Activated T-helper 1 cell treated with anti-CD3 and anti-CD28 coated beads, Interleukin-12 subunit alpha, Interleukin-12 subunit beta, Interleukin-2, Interleukin-4 antibody, amounts not matched to agents 30 ng/mL and 10 ng/mL and 1 ng/mL, durations not matched to agents 14 hours and 24 hours and 36 hours (primary cell): ENCODE measurements at places on chromosomes 3 and 15.

GRCh38 chr15:30036036-30036703 lies 46.6 kb upstream of the GOLGA8J start:
- no peak overlapping the region for H3K27ac ChIP-seq
- no peaks in the 10 kb centered on the region for H3K27me3 ChIP-seq
- no peaks in the 10 kb centered on the region for H3K36me3 ChIP-seq
- DNase-seq: no peak
- H3K4me1 ChIP-seq: no peaks in the 10 kb centered on the region

DNA sequence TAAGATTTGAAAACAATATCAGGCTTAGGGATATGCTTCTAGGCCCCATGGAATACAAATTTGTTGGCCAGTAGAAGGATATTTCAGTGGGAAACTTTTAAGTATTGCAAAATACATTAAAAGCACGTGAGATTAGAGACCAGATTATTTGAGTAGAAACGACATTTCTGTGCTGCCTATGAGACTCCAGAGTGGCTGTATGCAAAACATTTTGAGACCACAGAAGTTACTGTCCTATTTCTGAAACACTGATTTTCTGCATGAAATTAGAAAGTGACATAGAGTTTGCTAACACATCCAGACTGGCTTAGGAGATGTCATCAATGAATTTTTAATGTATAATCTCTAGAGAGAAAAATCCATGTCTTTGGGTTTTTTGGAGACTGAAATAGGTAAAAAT lies 99.8 kb downstream of the KCNH8 start:
- H3K36me3 ChIP-seq: no peaks in the 10 kb centered on the region
- DNase-seq: no peak
- no peaks in the 10 kb centered on the region for H3K4me1 ChIP-seq
- H3K27me3 ChIP-seq: no peaks in the 10 kb centered on the region

GRCh38 chr15:60264566-60264965 lies 133.2 kb downstream of the ANXA2 start:
- DNase-seq: no peak
- no peaks in the 10 kb centered on the region for H3K36me3 ChIP-seq
- peaks cover 42% of the 10 kb centered on the region for H3K27me3 ChIP-seq
- no peaks in the 10 kb centered on the region for H3K4me1 ChIP-seq
- H3K27ac ChIP-seq: no peak overlapping the region
- no peak overlapping the region for H3K4me3 ChIP-seq

GRCh38 chr15:49148727-49149126 lies 6.7 kb downstream of the COPS2 start:
- peaks cover 11% of the 10 kb centered on the region for H3K36me3 ChIP-seq
- H3K4me1 ChIP-seq: peaks cover 33% of the 10 kb centered on the region
- no peak for DNase-seq
- no peaks in the 10 kb centered on the region for H3K27me3 ChIP-seq
- H3K4me3 ChIP-seq: no peak overlapping the region
- H3K27ac ChIP-seq: no peak overlapping the region

DNA sequence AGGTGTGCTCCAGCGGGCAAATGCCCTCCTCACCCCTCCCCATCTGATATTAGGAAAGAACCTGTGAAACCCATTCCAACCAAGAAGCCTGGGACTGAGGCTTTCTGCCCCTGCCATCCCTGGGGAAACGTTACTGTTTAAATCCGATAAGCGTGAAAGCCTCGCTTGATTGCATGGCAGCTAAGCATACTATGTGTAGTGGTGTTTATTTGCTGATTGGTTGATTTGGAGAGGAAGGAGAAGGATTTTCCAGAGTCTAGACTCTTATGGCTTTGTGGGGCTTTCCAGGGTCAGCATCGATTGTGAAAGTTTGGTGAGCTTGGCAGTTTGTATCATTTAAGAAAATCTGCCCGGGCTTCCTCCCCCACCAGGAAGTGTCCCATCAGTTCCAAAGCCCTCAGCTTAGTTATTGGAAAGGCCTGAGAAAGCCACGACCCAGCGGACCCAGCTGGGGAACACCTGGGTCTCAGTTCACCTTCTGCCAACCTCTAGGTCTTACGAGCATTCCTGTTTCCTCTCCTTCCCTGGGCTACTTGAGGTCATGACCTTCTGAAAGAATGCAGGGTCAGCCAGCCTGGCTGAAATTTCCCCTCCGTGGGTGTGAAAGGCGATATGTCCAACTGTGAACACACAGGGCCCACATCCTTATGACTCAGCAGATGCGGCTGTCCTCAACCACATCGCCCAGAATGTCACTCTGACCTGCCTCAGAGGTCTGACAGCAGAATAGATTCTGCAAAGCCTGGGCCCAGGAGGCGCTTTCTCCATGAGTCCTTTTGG lies 62.8 kb upstream of the HERC1 start:
- H3K27me3 ChIP-seq: peaks cover 4% of the 10 kb centered on the region
- peak overlapping the region; percentile 17 for H3K4me3 ChIP-seq
- H3K4me1 ChIP-seq: peaks cover 83% of the 10 kb centered on the region
- DNase-seq: peak; percentile 67
- peak overlapping the region; percentile 61 for H3K27ac ChIP-seq

DNA sequence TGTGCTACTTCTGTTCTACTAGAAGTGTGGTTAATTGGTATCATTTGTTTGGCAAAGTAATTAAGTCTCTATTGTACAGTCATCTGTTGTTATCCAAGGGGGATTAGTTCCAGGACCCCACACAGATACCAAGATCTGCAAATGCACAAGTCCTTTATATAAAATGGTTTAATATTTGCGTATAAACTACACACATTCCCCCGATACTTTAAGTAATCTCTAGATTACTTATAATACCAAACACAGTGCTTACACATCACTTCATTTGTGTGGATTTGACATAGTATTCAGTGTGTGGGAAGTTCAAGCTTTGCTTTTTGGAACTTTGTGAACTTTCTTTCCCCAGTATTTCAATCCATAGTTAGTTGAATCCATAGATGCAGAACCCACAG lies 50.5 kb upstream of the ABI3BP start:
- H3K4me3 ChIP-seq: no peak overlapping the region
- no peaks in the 10 kb centered on the region for H3K36me3 ChIP-seq
- no peak for DNase-seq
- no peak overlapping the region for H3K27ac ChIP-seq

DNA sequence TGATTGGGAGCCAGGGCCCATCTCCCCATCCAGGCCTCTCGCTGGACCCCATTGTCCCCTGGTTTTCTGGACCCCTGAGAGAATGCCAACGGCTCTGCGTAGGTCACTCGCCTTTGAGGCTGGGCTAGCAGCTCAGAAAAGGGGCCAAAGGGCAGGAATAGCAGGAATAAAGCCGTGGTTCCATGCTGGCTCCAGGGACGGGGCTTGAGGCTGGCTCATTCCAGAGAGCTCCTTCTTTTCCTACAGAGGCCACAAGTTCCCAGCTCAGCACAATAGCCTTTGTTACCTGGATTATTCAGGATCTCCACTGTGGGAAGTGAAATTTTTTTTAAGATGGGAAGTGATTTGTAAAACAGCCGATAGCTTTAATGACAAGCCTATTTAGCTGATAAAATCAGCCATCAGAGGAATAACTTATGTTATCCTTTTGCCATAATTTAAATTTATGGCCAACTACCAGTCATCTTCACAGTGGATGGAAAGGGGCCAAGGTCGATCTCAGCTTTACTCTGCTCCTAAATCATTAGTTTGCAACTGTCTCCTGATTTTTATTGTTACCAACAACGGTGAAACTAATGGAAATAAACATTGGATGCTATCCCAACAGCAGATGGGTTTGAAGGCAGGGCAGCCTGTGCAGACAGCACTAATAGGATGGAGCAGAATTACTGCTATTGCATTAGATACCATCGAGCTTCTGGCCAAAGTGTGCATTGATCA lies 124.3 kb downstream of the TMEM266 start:
- H3K27me3 ChIP-seq: peaks cover 37% of the 10 kb centered on the region
- no peak for DNase-seq
- H3K4me1 ChIP-seq: peaks cover 10% of the 10 kb centered on the region
- H3K36me3 ChIP-seq: no peaks in the 10 kb centered on the region
- H3K4me3 ChIP-seq: no peak overlapping the region

DNA sequence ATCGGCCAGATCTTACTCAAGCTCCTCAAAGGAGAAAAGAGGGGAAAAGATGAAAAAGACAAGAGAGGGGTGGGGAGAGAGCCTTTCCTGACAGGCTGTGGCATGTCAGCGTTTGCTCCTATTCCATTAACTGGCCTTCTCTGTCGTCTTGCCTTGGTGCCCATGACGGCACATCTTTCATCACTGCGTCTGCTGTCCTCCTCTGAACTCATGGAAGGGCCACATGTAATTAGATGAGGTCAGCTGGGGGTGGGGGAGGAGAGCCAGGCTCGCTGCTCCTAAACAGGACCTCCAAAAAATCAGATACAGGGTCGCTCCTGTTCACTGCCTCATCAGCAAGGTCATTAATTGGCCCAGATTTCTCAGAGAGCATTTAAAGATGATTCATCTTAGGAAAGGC lies 49.7 kb downstream of the LRTM1 start:
- no peaks in the 10 kb centered on the region for H3K27me3 ChIP-seq
- no peak overlapping the region for H3K27ac ChIP-seq
- H3K36me3 ChIP-seq: no peaks in the 10 kb centered on the region
- no peak overlapping the region for H3K4me3 ChIP-seq
- DNase-seq: no peak
- H3K4me1 ChIP-seq: no peaks in the 10 kb centered on the region

DNA sequence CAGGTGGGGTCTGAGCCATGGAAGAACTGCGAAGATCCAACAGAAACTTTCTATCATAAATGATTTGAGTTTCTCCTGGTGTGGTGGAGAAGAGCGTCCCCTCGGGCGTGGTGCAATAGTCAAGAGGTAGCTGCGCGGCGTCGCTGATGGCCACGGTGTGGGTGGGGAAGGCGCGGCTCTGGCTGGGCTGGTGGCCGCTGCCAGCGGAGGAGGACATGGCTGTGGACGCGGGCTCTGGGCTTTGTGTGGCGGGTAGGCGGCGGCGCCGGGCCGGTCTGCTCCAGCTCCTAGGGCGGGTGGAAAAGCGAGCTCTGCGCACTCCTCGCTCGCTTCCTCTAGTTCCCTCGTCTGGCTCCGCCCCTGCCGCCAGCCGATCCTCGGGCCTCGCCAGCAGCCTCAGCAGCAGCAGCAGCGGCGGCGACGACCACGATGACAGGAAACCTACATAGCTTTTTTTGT lies 5.9 kb downstream of the STARD9 start:
- H3K4me1 ChIP-seq: peaks cover 53% of the 10 kb centered on the region
- peak; percentile 78 for DNase-seq
- H3K4me3 ChIP-seq: peak overlapping the region; percentile 80
- peaks cover 28% of the 10 kb centered on the region for H3K27me3 ChIP-seq
- H3K27ac ChIP-seq: peak overlapping the region; percentile 64
- H3K36me3 ChIP-seq: peaks cover 7% of the 10 kb centered on the region

GRCh38 chr15:73389539-73389938 lies 20.8 kb upstream of the HCN4 start:
- no peaks in the 10 kb centered on the region for H3K36me3 ChIP-seq
- DNase-seq: no peak
- peaks cover 6% of the 10 kb centered on the region for H3K27me3 ChIP-seq
- H3K4me3 ChIP-seq: no peak overlapping the region
- H3K27ac ChIP-seq: no peak overlapping the region

- H3K36me3 ChIP-seq: peaks cover 3% of the 10 kb centered on the region
- DNase-seq: no peak
- peak overlapping the region; percentile 84 for H3K27ac ChIP-seq
- H3K27me3 ChIP-seq: no peaks in the 10 kb centered on the region
Measured at GRCh38 chr15:42604894-42605744, 29.7 kb downstream of the STARD9 start.

DNA sequence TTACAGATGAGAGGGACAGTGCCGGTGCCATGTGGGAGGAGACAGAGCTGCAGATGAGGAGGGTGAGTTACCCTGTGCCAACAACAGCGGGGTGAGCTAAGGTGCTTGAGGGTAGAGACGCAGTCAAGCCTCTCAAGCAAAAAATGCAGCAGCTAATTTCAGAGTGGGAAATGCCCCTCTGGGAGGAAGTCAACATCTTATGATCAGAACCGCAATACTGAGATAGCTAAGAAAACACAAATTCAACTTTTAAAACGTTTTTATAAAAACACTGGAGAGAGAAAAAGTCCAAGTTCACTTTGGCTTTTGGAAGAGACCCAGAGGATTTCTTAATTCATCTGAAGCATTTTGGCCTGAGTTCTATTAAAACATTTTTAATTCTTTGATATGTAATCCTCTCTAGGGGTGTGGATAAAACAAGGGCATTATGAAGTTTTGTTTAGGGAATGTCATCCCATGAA lies 319.2 kb downstream of the SLC9A9 start:
- peaks cover 4% of the 10 kb centered on the region for H3K36me3 ChIP-seq
- H3K27ac ChIP-seq: no peak overlapping the region
- H3K4me3 ChIP-seq: no peak overlapping the region
- no peak for DNase-seq
- peaks cover 3% of the 10 kb centered on the region for H3K27me3 ChIP-seq

DNA sequence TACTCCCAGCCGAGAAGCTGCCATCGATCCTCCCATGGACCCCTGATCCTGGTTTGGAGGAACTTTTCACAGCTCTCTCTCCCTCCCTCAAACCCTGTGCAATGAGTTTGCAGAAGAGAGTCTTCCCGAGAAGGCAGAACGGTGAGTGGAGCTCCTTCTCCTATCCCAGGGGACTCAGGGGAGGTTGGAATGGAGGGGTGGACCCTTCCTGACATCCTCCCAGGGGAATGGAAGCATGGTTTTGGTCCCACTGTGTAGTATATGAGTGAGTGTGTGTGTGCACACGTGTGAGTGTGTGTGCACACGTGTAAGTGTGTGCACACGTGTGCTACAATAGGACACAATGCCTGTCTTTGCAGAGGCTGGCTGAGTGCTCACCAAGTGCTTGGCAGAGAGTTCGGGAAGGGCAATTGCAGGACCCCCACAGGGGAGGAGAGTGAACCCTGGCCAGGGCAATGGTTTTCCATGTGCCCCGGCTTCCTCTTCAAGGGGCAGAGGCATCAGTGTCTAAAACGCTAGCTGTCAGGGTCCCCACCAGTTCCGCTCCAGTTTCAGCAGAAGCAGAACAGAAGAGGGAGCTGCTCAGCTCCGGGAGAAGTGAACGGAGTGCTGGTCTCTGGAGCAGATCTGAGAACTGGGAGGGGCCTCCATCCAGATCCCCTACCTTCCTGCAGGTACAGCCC lies 13.8 kb upstream of the IL16 start:
- no peak overlapping the region for H3K27ac ChIP-seq
- DNase-seq: no peak
- H3K27me3 ChIP-seq: peaks cover 51% of the 10 kb centered on the region
- no peak overlapping the region for H3K4me3 ChIP-seq
- no peaks in the 10 kb centered on the region for H3K36me3 ChIP-seq
- peaks cover 19% of the 10 kb centered on the region for H3K4me1 ChIP-seq
